ENCODE measurements at places on chromosomes 1 and 21.

DNA sequence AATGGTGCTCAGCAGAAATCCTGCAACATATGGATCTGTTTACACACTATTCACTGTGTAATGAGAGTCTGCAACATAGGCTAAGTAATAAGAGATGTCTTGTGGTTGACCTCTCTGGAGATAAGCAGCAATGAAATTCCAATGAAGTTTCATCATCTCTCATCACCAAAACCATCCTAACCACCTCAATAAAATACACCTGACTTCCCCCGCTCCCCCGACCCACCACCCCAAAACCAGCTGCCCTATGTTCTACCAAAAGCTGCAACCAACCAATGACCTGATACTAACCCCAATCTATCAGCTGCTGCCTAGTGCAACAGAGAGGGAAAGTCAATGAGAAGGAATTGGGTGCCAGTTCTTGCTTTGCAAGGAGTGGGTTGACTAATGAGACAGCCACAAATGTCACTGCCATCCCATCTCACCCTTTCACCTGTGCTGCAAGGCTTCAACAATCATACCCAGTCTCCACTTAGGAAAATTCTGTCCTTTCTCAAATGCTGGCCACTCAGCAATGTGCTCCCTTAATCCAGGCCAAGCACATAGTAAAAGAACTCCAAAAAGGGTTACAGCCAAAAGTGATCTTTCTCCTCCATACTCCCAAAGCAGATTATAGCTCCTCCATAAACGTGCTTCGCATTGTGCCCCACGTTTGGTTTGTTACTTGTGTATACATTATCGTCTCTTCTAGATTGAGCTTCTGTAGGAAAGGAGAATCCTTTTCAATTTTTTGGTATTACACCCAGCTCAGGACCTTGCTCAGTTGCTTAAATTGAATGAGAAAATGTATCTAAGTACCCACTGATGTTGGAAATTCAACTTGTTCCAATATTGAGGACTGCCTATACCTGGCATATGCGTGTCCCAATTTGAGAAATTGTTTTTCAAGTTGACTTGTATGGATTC lies 29.0 kb downstream of the MRPL39 start:
- DNase-seq = no peak

DNA sequence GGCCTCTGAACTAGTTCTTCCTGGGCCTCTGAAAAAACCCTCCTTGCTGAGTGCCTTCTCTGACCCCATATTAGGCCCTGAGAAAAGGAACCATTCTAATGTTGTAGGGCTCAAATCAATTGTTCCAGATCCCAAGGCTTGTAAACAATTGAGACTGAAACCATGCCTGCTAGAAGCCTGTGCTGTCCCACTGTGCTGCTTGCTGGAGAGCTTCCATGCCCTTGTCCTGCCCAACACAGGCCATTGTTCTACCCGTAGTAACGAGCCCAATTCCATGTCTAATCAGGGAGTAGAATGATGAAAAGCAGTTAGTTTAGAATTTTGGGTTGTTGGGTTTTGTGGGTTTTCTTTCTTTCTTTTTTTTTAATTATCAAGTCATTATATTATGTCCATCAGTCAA lies 47.4 kb downstream of the ZNF281 start:
- no peak for DNase-seq

GRCh38 chr21:15034126-15034853 lies 30.5 kb downstream of the NRIP1 start:
- DNase-seq = no peak

- no peak for DNase-seq
Observed at GRCh38 chr1:20107796-20108195, 11.5 kb downstream of the PLA2G2D start.

GRCh38 chr21:27812279-27812678 lies 845.4 kb upstream of the ADAMTS5 start:
- no peak for DNase-seq

DNA sequence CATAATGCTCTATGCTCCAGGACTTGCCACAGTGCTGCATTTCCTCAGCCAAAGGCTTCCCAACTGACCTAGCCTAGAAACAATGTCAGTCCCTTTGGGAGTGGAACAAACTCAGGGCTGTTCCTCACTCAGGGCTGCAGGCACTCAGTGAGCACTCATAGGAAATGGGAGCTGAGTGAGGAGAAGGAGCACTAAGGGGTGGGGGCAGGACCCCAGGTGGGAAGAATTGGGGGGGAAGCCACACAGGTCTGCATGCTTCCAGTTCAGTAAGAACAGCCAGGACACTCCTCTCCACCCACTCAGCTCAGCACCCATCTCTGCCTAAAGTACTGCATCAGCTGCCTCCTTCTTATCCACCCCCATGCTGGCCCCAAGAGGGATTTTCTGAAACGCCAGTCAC lies 7.3 kb upstream of the SLC5A9 start:
- DNase-seq = no peak

GRCh38 chr1:115193046-115193828 lies 103.9 kb upstream of the TSPAN2 start:
- DNase-seq = no peak

DNA sequence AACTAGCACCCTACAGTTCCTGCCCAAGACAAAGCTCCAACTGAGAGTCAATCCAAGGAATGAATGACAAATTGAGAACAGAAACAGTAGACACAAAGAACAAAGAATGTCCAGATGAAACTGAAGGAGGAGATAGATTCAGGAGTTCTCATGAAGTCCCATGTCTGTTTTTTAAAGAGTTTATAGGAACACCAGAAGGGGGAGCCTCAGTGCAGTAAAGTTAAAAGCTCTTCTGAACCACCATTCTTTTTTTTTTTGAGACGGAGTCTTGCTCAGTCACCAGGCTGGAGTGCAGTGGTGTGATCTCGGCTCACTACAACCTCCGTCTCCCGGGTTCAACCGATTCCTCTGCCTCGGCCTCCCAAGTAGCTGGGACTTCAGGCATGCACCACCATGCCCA lies 323.6 kb downstream of the MRPL39 start:
- no peak for DNase-seq

GRCh38 chr1:224292419-224292818 lies 37.6 kb downstream of the NVL start:
- no peak for DNase-seq

GRCh38 chr1:24266998-24267397 lies 52.2 kb upstream of the GRHL3 start:
- no peak for DNase-seq

GRCh38 chr1:246158131-246158530 lies 348.9 kb downstream of the SMYD3 start:
- no peak for DNase-seq

- DNase-seq = no peak
Observed at GRCh38 chr1:1067284-1067859, 6.7 kb downstream of the RNF223 start.

DNA sequence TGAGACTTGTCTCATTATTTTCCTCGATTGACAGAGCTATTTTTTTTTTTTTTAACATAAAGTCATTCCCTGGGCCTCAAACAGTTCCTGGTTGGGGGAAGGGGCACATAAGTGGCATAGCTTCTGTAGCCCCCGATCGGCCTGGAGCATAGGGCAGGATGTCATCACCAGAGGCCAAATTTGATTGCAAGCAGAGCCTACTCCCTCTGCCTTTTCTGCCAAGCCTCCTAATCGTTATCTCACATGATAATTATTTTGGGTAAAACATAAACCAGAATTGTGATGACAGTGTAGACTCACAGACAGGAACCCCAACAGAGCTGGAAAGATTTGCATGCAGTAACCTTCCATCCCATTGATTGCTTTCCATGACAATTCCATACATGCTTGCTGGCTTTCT lies 404.8 kb downstream of the PCP4 start:
- no peak for DNase-seq

GRCh38 chr1:39758556-39759435 lies 12.4 kb downstream of the OXCT2 start:
- no peak for DNase-seq

DNA sequence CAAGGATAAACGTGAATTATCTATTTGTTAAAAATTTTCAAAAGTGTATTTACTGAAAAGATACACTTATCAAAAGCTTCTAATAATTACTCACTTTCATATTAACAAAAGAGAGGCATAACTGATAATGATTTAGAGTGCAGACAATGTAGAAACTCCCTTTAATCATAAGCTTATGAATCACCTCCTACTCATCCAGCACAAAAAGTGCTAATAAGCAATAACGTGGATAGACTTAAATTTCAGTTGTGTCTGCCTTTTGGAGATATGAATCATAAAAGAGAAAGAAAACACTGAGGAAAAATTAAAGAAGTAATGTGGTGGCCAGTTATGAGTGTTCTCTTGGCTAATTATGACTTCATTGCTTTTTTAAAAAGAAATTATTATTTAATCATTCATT lies 827.6 kb upstream of the B3GALT2 start:
- no peak for DNase-seq

DNA sequence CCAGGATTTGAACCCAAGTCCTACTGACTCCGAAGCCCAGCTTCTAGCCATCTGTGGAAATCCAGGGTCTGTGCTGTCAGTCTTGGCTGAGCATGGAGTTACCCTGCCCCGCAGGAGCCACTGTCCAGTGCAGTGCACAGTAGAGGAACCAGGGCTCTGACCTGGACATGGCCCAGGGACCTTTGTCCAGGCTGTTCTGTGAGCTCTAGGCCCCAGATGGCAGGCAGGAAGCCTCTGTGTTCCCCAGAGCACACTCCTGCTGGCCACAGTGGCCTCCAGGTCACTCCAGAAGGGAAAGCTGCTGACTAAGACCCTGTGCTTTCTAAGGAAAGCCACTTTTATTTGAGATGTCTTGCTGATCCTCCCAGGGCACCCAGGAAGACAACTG lies 13.8 kb downstream of the S100A7A start:
- no peak for DNase-seq

DNA sequence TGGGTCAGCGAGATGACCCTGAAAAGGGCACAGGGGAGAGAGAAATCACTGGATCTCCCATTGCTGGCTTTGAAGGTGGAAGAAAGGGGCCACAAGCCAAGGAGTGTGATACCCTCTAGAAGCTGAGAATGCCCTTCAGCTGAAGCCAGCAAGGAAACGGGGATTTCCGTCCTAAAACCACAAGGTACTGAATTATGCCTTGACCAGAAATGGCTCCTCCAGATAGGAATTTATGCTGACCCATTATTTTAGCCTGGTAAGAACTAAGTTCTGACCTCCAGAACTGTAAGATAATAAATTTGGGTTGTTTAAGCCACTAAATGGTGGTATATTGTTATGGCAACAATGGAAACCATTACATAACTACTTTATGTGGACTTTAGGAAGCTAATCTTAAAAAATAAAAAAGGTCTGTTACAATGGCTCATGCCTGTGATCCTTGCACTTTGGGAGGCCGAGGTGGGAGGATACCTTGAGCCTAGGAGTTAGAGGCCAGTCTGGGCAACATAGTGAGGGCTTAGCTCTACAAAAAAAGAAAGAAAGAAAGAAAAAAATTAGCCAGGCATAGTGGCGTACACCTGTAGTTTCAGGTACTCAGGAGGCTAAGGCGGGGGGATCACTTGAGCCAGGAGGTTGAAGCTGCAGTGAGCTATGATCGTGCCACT lies 3.6 kb upstream of the H6PD start:
- DNase-seq = no peak

Measured in stimulated activated CD8-positive, alpha-beta memory T cell treated with anti-CD3 and anti-CD28 coated beads, Interleukin-4, amount 100 ng/mL, for 1 hour (primary cell).